ENCODE measurements at places on chromosomes 2 and 18.

GRCh38 chr2:212842544-212843185, 304.1 kb upstream of the ERBB4 start:
- DNase-seq = no peak

GRCh38 chr2:211923019-211923418, 615.6 kb downstream of the ERBB4 start:
- DNase-seq = no peak

DNA sequence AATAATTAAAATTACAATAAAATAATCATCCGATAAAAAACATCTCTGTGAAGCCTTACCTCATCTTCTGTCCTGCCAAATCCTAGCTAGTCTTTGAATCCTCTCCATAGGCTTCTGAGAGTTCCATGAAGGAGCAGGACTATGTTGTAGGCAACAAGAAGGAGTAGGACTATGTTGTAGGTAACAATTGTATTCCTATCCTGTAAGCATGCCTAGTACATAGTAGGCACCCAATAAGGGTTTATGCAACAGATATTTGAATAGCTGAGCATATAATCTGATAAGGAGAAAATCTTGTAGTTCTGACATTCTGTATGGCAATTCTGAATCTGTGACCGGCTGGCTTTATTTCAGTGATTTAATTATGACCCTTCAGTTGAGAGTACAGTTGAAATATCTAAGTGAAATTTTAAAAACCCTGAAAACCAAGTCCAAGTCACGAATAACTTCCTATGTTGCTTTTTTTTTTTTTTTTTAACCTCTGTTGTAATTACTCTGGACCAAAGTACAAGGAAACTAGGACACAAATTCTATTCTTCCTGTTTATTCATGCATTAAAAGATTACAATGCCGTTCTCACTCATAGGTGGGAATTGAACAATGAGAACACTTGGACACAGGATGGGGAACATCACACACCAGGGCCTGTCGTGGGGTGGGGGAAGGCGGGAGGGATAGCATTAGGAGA, 27.8 kb downstream of the VWA3B start:
- no peak for DNase-seq

- DNase-seq = no peak
These were observed 6.0 kb downstream of the POU3F3 start for GRCh38 chr2:104859766-104860450.

GRCh38 chr2:110124939-110125691, 9.5 kb upstream of the MALL start:
- DNase-seq = no peak

GRCh38 chr2:11534071-11534745, 363 bp downstream of the GREB1 start:
- no peak for DNase-seq

- DNase-seq = no peak
These were observed 30.4 kb downstream of the ANKRD44 start for GRCh38 chr2:197280015-197280702.

Data from NCI-H2029 (cell line).